ENCODE measurements at places on chromosomes 11 and 22.

- DNase-seq, result peak; percentile 91
Measured at GRCh38 chr22:41940832-41941765, 5.9 kb downstream of the CENPM start.

DNA sequence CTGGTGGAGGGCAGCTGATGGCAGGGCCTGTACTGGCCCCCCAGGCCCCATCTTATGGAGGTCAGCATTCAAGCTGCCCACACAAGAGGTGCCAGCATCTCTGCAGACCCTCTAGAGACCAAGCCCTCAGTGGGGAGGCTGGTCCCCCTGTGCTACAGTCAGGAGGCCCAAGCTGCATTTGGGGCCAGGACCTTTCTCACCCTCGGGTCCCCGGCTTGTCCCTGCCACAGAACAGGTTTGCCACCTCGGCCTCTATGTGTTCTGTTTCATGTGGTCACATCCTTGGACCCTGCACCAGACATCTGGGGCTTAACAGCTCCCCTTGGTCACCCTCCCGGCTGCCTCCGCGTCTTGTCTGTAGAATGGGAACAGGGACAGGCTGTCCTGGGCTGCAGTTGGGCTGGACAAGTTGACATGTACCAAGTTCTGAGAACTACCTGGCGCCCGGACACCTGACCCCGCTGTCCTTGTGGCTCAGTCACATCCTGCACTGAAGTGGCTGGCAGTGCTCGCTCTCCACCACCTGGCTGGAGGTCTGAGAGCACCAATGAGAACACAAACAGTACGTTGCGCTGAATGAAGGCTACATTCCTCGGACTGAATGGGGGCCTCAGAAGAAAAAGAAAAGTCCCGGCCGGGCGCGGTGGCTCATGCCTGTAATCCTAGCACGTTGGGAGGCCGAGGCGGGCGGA lies 2.7 kb upstream of the PLXNB2 start:
- DNase-seq, result no peak

- DNase-seq, result no peak
Measured at GRCh38 chr11:30938171-30938570, 352.0 kb upstream of the MPPED2 start.

DNA sequence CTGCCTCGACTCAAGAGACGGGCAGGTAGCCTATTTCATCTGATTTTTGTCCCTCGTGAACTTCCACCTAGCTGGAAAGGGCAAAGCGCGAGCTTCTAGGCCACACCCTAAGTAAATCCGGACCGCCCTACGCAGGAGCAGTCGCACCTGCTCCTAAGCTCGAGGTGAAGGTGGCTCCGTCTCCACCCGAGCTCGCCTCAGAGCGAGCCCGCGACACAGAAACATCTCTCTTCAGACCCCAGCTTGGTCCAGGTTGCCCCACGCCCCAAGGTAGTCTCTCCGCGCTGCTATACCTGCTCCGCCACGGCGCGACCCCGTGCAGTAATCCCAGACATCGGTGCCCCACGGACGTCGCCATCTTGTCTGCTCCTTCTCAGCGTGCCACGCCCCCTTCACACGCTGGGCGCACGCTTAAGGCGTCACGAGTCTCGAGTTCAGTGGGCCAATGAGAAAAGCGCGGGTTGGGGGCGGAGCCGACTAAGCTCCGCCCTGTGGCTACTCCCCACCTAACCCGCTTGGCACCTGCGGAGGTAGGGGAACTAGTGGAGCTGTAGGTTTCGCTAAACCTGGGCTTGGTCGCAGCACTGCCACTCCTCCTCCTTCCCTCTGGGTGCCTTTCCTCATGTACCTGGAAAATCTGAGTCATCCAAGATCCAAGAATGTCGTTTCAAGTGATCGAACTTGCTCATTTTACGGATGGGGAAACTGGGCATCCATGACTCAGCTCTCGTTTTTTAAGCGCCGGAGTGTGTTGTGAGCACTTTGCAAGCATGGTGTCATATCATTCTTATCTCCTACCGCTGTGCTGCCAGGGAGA lies at the start of gene PISD:
TSS of gene PISD (minus strand) at position 365 of the 817 bp plus-strand sequence. CDS start at position 358, 7 bp downstream.
- peak; percentile 96 for DNase-seq

DNA sequence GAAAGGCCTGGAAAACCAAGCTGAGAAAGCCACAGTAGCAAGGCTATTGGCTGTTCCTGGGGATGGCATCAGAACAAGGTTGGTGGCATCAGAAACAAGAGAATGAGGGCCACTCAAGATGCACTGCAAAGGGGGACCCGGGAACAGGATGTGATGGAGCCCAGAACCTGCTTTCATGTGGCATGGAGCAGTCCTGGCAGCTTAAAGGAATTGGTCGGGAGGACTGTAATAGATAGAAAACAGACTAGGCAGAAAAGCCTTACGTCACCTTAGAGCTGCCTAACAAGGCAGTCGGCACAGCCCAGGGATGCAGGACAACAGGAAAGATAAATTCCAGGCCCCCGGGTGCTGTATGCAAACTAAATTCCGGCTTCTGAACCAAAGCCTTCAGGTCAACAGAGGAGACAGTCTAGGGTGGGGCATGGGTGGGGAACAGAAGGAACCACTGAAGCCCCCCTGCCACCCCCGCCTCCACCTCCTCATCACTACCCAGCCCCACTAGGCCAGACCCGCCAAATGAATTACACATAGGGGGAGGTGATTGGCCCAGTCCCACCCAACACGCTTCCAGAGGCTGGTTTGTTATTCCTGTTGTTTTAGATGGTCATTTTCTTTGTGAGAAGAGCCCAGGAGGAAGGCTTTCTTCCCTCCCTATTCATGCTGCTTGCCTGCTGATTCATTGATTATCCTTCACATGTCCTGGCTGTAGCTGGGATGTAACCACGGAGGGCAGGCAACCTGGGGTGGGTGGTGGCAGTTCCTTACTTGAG lies 25.7 kb upstream of the LRRC55 start:
- no peak for DNase-seq

DNA sequence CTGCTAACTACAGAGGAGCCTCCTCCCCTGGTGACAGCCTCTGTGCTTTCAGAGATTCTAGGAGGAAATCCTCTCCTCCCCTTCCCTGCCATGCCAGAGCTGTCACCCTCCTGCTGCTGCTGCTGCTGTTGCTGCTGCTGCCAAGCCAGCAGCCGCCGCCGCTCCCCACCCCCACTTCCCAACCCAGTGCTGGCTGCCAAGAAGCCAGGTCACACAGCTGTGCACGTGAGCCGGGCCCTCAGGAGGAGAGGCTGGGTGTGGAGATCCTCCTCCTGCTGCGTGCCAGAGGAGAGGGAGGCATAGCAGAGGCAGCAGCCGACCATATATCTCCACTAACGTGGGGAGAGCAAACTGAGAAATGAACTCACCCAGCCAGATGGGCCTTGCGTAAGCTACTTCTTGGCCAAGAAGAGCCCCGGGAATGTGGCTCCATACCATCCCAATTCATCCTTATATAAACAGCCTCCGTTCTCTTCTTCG lies 12.4 kb downstream of the CRY2 start:
- no peak for DNase-seq

GRCh38 chr11:83722392-83723119 lies 436.4 kb upstream of the CCDC90B start:
- DNase-seq, result no peak

- no peak for DNase-seq
Measured at GRCh38 chr11:23310276-23310675, 450.0 kb upstream of the CCDC179 start.

Measured in CD4-positive, alpha-beta T cell treated with Interleukin-4 for 1 hour (primary cell).